ELR (cell line): ENCODE measurements at places on chromosomes 5 and 9.

- DNase-seq: no peak
These were observed 43.1 kb upstream of the SLC2A8 start for GRCh38 chr9:127353882-127354281.

GRCh38 chr9:700365-701282 is 140.9 kb upstream of the DMRT1 start:
- DNase-seq: no peak

GRCh38 chr9:75651709-75652108 is 238.8 kb upstream of the PCSK5 start:
- DNase-seq: no peak

GRCh38 chr5:5141625-5142525 is 1.7 kb downstream of the ADAMTS16 start:
- DNase-seq: peak; percentile 80

- DNase-seq: no peak
These were observed 1963.3 kb upstream of the CDH9 start for GRCh38 chr5:29001666-29002065.

- DNase-seq: peak; percentile 8
These were observed 8.2 kb downstream of the GNE start for GRCh38 chr9:36250079-36250478.

DNA sequence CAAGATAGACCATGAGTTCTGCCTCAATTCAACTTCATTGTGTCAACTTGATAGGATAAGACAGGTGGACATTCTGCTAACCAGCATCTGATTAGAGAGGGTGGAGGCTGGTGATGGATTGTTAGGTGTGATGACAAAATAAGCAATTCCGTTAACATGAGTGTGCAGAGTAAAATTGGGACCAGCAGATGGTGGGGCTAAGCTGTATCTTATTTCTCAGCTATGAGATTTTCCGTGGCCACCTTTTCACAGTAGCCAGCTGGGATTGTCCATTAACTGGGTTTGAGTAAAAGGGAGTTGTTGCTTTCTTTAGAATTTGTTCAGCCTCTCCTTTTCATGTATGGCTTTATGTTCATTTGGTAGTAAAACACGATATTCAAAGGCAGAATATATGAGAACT is 28.8 kb upstream of the TAL2 start:
- DNase-seq: no peak

- DNase-seq: peak; percentile 64
These were observed 363.4 kb downstream of the NPR3 start for GRCh38 chr5:33074548-33074947.

- peak; percentile 49 for DNase-seq
These were observed 1640.9 kb upstream of the C9orf72 start for GRCh38 chr9:29214154-29214689.

GRCh38 chr5:6307304-6307703 is 71.0 kb downstream of the MED10 start:
- no peak for DNase-seq

- peak; percentile 17 for DNase-seq
These were observed 56.1 kb upstream of the TBCA start for GRCh38 chr5:77832166-77832770.

- peak; percentile 45 for DNase-seq
These were observed 10.3 kb upstream of the AK1 start for GRCh38 chr9:127887792-127888191.

- no peak for DNase-seq
These were observed 8.2 kb upstream of the RALGDS start for GRCh38 chr9:133129001-133129795.

DNA sequence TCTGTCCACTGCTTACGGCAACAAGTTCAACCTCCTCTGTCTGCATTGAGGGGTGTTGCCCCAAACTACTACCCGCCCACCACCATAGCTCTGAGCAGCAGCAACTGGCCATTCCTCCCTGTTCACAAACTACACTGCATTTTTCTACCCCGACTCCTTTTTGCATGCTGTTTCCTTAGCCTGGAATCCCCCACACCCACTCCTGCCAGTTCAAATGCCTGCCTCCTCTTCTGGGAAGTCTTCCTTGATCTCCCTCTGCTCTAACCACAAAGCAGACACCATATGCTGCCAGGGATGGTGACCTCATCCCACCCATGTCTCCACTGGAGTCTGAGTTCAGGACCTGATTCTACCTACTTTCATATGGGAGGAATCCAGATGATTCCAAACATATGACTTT is 13.3 kb downstream of the ALDH1B1 start:
- no peak for DNase-seq

DNA sequence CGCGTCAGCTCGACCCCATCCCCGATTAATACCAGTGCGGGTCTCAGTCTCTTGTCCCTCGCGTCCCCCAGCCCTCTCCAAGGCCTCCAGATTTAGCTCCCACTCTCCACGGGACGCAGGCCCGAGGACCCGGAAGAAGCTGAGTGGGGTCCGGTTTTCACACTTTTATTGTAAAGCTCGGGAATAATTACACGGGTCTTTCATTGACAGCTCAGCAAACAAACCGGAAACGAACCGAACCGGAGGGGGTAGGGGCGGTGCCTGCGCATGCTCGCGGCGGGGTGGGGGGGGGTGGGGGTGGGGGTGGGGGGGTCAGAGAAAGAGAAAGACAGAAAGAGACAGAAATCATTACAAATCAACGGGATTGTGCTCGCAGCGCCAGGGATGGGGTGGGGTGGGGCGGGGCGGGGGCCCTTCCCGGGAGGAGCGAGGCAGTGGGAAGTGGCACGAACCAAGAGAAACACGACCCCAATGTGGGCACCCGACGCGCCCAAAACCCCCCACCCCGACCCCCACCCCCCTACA is 27.9 kb downstream of the PCDH1 start:
- DNase-seq: peak; percentile 61

- no peak for DNase-seq
These were observed 106.9 kb upstream of the SEMA6A start for GRCh38 chr5:116681334-116682013.

DNA sequence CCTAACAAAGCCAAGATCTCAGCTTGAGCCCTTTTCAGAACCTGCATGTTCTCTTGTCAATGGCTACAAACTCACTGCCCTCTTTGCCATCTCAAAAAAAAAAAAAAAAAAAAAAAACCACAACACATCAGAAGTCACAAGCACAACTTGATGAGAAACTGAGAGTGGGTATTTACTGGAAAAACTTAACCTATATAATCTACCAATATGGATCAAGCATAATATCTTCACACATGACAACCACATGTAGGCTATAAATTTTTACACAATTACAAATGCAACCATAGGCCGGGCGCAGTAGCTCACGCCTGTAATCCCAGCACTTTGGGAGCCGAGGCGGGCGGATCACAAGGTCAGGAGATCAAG is 9.0 kb downstream of the MTMR12 start:
- no peak for DNase-seq

DNA sequence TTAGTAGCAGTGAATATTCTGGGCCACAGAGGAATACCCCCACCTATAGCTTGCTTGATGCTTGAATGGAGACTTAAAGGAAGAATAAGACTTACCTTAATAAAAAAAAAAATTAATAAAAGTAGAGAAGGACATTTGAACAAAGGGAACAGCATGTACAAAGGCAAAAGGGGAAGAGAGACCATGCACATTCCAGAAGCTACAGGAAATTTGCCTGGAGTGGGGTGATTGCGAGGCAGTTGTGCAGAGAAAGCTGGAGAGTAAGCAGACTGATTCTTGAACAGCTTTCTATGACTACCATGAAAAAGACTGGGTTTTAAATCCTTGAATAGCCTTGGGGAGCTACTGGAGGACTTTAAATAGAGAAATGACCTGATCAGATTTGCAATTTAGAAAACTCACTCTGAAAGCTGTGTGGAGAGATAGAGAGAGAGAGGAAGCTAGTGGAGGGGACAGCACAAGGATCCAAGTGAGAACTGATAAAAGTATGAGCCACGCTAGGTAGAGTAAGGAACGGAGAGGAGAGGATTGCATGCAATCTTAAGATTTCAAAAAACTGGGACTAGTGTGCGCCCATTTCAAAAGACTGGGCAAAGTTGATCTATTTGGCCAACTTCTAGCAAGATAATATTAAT is 12.5 kb upstream of the SSBP2 start:
- DNase-seq: no peak

DNA sequence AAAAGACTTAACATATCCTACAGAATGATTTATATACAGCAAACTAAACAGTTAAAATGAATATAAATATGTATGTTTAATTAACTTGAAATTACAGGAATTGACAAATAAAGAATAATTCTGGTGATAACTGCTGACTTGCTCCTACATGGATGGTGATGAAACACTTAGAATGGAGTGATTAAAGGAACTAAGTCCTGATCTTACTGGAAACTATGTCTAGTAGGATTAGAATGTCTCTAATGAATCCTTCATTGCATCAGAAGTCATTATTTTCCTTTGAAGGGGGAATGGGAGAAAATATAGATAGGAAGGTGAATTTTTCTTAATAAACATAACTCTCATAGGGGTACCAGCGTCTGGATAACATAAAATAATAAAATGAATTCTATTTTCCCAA is 77.1 kb downstream of the CAMK4 start:
- DNase-seq: no peak

GRCh38 chr5:88780736-88781135 is 102.2 kb downstream of the MEF2C start:
- no peak for DNase-seq

DNA sequence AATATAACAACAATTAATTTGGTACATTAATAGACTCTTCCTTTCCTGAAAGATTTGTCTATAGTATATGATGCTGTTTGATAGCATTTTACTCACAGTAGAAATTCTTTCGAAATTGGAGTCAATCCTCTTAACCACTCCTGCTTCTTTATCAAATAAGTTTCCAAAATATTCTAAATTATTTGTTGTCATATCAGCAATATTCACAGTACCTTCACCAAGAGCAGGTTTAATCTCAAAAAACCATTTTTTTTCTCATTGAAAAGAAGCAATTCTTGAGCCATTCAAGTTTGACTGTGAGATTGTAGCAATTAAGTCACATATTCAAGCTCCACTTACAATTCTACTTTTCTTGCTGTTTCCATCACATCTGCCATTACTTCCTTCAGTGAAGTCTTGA is 83.5 kb upstream of the PRR16 start:
- DNase-seq: no peak

- DNase-seq: no peak
These were observed 17.3 kb downstream of the SIL1 start for GRCh38 chr5:139180850-139181249.

DNA sequence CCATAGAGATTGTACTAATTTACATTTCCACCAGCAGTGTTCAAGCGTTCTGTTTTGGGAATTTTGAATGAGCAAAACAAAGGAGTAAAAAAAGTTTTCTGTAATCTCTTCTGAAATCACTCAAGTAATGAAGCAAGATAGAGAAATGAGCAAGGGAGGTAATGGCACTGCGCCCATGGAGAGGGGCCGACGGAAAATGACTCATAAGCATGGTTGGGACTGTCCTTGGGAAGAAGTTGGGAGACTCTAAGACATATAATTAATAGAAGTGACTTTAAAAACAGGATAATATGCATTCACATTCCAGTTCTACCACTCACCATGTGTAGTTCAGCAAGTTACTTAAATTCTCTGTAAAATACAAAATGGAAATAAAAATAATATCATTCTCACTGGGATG is 62.5 kb upstream of the C5orf46 start:
- DNase-seq: no peak

DNA sequence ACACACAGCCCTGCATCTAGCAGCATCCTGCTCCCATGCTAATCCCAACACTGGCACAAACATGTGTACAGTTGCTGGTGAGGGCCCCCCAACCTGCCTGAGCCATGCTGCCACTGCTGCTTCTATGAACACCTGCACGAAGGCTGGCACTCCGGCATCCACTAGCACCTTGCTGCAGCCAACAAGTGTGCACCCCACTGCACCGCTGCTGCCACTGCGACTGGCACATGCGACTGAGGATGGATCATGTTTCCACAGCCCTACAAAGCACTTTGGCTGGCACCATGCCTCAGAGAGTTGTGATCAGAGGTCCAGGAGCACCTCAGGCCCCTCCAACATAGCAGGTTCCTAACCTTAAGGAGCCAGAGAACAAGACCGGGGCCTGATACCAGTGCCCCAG is 7.8 kb upstream of the PDCD1LG2 start:
- no peak for DNase-seq

GRCh38 chr5:1118231-1118698 is 6.4 kb upstream of the SLC12A7 start:
- DNase-seq: no peak

DNA sequence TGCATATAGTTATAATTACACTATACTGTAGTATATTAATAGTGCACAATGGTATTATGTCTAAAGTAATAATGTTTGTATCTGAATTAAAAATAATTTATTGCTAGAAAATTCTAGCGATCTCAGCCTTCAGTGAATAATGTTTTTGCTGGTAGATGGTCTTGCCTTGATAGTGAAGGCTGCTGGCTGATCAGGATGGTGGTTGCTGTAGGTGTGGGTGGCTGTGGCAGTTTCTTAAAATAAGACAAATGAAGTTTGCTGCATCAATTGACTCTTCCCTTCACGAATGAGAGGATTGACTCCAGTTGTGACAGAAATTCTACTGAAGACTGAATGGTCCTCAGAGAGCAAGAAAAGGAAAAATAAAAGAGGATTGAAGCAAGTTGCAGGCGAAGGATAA is 19.7 kb upstream of the LRRC70 start:
- DNase-seq: no peak

GRCh38 chr9:123401879-123402513 is 46.0 kb downstream of the CRB2 start:
- DNase-seq: peak; percentile 63

DNA sequence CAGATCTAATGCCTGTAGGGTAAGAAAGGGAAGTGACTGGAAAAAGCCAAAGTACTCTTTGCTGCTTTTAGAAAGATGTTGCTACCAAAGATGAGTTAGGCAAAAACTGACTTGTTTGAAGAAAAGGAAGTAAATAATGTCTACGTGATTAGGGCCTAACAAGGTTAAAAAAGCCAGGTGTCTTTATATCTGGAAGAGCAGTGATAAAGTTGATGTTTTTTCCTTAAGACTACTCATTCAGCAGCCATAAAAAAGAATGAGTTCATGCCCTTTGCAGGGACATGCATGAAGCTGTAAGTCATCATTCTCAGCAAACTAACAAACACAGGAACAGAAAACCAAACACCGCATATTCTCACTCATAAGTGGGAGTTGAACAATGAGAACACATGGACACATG is 13.5 kb upstream of the AMACR start:
- no peak for DNase-seq

DNA sequence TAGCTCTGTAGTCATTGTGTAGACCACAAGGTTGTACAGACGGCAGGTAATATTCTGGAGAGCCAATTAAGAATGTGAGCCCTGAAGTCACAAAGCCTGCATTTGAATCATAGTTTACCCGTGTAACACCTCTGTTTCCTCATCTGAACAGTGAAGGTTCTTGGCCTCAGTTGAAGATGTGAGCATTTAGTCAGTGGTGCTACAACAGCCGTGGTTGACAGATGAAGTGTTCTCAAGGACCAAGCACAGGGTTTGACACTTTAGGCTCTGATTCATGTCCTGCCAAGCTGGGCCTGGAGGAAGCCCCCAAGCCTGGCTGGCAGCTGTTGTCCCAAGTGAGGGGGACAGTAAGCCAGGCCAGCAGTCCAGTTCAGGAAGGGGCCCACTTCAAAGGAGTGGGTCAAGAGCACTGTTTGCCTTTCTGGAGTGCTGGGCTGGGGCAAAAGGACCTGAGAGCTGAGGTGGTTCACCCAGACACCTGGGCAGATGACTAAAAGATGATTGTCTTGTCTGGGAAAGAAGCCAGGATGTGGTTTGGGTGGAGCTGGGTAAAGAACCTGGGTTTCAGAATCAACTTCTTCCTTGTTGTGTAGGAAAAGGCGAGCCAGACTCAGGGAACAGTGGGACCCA is 20.7 kb downstream of the FAXDC2 start:
- DNase-seq: peak; percentile 61
